ENCODE measurements at places on chromosomes 2 and 18.

GRCh38 chr18:10315522-10315921, 138.9 kb upstream of the APCDD1 start:
- no peak for DNase-seq

DNA sequence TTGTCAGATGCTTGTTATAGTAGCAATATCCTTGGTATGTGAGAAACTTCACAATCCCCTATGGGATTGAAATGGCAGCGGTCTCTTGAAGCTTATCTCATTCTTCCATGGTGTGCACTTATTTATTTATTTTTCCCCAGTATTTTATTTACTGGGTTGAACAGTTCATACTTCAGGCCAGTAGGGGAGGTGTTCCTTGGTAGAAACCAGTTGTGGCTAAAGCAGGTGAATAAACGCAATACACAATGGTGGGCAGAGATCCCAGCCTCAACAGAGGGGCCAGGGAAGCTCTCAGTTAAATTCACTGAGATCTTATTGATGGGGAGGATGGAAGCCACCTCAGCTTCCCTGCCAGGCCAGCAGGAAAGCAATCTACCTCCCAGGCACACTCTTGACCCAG, 93.7 kb upstream of the SRD5A2 start:
- no peak for DNase-seq

- DNase-seq, result no peak
These were observed 33.9 kb upstream of the GLS start for GRCh38 chr2:190846746-190847145.

GRCh38 chr2:26523750-26524149, 45.8 kb upstream of the OTOF start:
- no peak for DNase-seq

GRCh38 chr2:95062242-95063085, 37.0 kb downstream of the MAL start:
- no peak for DNase-seq

All from AG20443 (cell line).